ENCODE measurements at places on chromosomes 16 and 17.

- DNase-seq, result no peak
These were observed 33.9 kb downstream of the DCUN1D3 start for GRCh38 chr16:20866145-20866772.

- DNase-seq, result no peak
These were observed 18.2 kb upstream of the ABR start for GRCh38 chr17:1197781-1198490.

GRCh38 chr17:81196505-81197408 lies 26.0 kb downstream of the CEP131 start:
- no peak for DNase-seq

- no peak for DNase-seq
These were observed 31.5 kb upstream of the TMEM220 start for GRCh38 chr17:10761281-10761680.

- no peak for DNase-seq
These were observed 21.1 kb upstream of the COX10 start for GRCh38 chr17:14048169-14048568.

DNA sequence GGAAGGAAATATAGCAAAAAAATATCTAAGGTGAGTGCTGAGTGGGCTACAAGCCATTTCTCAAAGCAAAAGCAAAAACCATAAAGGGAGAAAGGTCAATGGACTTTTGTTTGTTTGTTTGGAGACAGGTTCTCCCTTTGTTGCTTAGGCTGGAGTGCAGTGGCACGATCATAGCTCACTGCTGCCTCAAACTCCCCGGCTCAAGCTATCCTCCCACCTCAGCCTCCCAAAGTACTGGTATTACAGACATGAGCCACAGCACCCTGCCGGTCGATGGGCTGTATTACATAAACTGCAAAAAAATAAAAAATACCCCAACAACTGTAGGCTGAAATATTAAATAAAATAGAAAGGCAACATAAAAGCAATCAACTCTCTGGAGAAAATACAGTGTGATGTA lies 3.5 kb upstream of the RBBP6 start:
- no peak for DNase-seq

GRCh38 chr16:27748868-27749546 lies 199.1 kb downstream of the KATNIP start:
- DNase-seq, result peak; percentile 38

DNA sequence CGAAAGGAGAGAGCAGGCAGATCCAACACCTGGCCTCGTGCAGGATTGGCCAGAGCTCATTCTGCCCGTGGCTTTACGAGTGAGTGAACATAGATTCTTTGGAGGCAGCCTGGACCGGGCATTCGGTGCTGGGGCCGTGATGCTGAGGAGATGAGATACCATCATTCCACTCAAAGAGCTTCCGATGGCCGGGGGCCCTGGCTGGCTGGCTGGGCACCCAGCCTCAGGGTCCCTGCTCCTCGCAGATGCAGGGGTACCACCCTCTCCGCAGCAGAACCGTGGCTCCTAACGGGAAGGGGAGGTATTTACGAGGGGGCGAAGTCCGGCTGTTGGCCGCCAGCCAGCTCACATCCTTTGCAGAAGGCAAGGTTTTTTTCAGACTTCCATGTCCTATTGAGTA lies 66.1 kb upstream of the FOXF1 start:
- DNase-seq, result no peak

DNA sequence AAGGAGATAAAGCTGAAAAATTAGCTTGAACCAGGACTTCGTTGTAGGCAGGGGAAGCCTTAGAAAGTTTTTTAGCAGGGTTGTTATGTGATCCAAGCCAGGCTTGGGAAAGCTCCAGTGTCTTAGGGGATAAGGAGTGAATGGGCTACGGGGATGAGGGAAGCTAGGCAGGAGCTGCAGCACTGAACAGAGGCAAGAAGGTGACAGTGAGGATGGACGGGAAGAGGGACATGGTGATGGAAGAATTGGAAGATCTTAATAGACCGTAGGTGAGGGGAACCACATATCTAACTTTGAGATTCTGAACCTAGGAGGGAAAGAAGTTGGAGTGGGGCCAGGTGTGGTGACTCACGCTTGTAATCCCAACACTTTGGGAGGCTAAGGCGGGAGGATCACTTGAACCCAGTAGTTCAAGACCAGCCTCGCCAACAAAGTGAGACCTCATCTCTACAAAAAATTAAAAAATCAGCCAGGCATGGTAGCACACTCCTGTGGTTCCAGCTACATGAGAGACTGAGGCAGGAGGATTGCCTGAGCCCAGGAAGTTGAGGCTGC lies 3.2 kb downstream of the RHBDL3 start:
- DNase-seq, result no peak

DNA sequence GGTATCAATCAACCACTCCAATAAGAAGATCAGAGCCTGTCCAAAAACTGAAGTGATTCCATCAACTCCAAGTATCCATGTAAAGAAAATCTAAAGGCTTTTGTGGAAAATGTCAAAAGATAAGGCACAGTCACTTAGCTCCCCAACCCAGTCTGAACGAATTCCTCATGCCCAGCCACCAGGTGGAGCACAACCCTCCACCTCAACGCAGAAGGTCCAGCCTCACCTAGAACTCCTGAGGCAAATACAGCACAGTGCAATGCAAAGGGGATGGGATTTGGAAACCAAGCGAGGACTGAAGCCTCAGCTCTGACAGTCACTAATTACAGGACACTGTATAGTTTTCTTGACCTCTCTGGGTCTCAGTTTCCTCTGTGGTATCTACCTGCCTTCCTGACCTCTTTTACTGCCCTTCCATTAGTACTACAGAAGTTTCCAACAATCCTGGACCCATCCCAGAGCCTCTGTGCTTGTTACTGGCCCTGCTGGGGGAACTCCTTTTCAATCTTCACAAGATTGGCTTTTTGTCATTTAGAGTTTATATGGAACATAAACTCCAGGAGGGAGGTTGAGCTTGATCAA lies 2.0 kb downstream of the NCBP3 start:
- DNase-seq, result no peak

- DNase-seq, result no peak
These were observed 40.3 kb upstream of the DDX52 start for GRCh38 chr17:37683454-37683984.

DNA sequence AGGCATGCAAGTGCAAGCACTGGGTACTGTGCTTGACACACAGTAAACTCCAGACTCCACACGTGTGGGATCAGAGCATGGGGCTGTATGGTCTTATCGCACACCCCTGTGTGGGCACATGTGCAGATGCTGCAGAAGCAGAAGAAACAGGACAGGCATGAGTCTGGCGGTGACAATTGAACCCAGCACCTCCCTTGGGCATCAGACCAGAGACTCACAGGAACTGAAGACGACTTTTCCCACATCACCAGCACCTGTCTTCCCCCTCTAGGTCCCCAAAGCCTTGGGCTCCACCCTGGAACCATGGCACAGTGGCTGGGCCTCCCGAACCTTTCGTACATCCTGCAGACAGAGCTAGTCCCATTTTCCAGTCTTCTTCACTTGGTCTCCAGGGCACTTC lies 126.4 kb upstream of the CDH5 start:
- no peak for DNase-seq

GRCh38 chr17:34249478-34249877 lies 5.6 kb upstream of the CCL2 start:
- no peak for DNase-seq

GRCh38 chr17:31691251-31691905 lies 167.7 kb downstream of the COPRS start:
- no peak for DNase-seq

DNA sequence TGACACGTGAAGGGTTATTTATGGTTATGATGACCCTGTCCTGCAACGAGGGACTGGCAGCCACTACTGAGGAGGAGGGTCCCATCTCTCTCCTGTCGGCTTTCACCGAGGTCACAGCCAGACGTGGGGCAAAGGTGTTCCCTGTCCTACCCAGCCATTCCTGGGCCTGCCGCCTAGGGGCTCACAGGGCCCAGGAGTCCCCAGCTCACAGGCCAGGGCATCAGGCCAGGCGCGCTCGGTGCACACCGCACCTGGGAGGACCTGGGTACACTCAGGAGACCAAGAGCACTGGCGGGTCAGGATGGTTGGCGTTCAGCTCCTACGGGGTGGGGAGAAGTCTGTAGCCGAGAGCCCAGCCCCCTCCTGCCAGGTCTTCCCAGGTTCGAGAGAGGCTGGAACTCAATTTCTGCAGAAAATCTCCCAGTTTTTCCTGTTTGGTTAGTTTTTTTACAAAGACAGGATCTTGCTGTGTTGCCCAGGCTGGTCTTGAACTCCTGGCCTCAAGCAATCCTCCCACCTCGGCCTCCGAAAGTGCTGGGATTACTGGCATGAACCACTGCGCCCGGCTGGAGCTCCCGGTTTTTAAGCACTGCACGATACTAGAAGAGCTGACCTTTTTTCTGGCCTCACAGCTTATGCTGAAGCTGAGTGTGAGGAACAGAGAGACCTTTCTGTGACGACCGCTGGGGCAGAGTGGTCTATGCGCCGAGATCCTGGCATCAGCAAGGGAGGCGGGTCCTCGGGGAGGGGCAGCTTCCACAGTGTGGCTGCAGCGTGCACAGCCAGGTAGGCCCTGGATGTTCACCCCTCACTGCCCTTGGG lies 7.7 kb downstream of the CYBC1 start:
- DNase-seq, result no peak

- DNase-seq, result no peak
These were observed 23.4 kb upstream of the METRNL start for GRCh38 chr17:83055911-83056582.

GRCh38 chr16:83937922-83938885 lies 14.8 kb upstream of the OSGIN1 start:
- DNase-seq, result no peak

GRCh38 chr17:35314415-35315216 lies 58.8 kb downstream of the SLFN11 start:
- DNase-seq, result no peak

DNA sequence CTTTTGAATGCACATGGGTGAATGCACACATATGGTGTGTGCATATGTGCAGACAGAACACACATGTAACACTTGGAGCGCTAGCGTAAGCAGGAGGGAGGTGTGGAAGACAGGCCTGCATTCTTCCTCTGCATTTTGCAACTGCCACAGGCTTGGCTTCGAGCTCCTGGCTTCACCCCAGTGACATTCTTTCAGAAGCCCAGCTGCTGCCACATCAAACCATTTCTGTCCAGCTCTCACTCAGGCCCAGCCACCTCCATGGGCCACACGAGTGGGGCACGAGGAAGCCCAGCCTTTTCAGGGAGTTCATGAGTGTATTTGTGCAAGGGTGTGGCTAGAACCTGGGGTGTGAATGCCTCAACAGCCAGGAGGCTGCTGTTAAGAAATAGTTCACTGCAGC lies 18.8 kb downstream of the LGALS3BP start:
- DNase-seq, result no peak

- no peak for DNase-seq
These were observed 1.6 kb upstream of the WFIKKN2 start for GRCh38 chr17:50833510-50834428.
